DMS 273 treated with DMSO at 0.1 percent for 48 hours (cell line): ENCODE measurements at places on chromosomes 5 and 9.

DNA sequence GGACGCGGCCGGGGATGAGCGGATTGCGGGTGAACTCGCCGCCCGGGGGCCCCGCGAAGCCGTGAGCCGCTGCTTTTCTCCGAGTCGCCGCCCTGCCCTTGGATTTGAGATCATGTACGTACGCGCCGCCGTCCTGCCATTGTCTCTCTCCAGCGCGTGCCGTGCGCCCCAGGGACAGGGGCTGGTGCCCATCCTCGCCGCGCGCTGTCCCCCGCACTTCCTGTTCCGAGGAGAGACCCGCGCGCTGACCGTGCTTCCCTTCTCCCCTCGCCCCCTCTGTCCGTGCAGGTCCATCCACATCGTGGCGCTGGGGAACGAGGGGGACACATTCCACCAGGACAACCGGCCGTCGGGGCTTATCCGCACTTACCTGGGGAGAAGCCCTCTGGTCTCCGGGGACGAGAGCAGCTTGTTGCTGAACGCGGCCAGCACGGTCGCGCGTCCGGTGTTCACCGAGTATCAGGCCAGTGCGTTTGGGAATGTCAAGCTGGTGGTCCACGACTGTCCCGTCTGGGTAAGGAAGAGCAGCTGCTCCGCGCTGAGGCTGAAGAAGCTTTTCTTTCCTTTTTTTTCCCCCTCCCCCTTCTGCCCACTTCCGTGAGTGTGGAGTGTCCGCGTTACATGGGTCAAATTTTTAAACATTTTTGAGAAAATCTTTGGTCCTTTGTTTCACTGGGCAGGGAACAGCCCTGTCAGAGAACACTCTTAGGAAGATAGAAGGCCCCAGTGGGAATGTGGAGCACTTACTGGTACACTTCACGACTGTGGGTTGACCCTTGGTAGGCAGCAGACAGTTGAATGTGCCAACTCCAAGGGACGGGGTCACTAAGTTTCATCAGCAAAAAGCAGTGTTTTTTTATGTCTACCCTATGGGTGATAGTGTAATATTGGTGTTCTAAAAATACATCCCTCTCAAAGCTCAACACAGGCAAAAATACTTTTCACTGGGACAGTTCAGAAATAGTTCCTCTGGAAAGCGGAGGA lies 727 bp downstream of the RHOBTB3 start:
- DNase-seq: no peak

GRCh38 chr9:100294806-100295205 lies 57.9 kb downstream of the TEX10 start:
- no peak for DNase-seq

DNA sequence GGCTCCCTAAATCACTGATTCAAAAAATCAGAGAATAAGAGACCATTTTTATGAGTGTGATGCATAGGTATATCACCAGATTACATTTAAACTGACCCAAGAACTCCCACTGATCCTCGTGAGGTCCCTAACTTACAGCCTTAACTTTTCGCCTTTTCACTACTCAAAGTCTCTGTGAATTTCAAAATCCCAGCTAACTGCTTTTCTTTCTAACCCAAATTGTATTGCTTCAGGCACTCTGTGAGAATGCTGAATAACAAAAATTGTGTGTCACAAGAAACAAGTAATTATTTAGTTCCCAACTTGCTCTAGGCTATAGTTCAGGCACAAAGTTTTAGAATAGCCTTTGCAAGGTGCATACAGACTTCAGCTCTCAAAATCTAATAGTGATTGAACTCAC lies 368.6 kb downstream of the CHSY3 start:
- no peak for DNase-seq

- no peak for DNase-seq
Observed at GRCh38 chr5:157708866-157709265, 22.4 kb upstream of the THG1L start.

GRCh38 chr9:36093384-36093783 lies 43.1 kb upstream of the GLIPR2 start:
- DNase-seq: no peak
